ENCODE measurements at places on chromosomes 12 and 14. TPM values are rescaled to one million over a fixed set of nuclear protein-coding genes. Genes with fewer than 3 reads are reported as not detected.
A peak's percentile ranks its signal among the peaks of the same experiment; 100 is the strongest.

The SLC6A15 gene
- not detected for total RNA-seq

DNA sequence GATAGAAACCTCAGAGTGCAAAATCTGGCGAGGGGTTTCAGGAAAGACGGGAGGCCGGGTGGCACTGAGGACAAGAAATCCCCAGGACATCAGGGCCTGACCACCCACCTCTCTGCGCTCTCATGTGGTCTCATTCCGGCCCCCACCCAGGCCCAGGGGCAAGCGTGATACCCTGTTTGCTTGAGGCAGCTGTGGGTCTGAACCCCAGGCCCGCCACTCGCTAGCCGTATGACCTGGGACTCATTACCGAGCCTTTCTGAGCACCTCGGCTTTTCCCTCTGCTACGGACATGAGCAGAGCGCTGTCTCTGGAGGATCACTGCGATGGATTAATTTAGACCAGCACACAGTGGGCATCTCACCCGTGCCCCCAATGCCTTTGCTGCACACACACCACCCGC, 25.5 kb upstream of the BCDIN3D start:
- DNase-seq = no peak

The PRICKLE1 gene
- total RNA-seq = 4.1 TPM

- DNase-seq = no peak
These were observed 413 bp upstream of the ALX1 start for GRCh38 chr12:85279449-85280164.

The RD3L gene
- total RNA-seq = not detected

DNA sequence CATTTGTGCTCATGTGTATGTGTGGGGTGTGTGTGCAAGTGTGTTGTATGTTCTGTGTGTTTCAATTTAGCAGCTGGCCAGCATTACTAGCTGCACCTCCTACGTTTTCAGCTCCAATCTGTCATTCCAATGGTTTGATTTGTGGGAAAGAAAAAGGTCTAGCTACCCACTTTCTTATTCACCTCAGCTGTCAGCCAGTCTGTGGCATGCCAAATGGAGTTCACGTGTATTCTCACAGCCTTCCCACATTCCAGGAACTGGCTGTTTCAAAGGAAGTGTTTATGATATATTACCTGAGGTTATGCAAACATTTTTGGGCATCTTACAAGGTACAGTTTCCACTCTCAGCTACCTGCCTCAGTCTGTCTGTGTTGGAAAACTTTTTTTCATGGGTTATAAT, 220.2 kb upstream of the CPNE8 start:
- peak; percentile 37 for DNase-seq

GRCh38 chr12:87981495-87981894, 47.7 kb downstream of the C12orf50 start:
- DNase-seq = no peak

DNA sequence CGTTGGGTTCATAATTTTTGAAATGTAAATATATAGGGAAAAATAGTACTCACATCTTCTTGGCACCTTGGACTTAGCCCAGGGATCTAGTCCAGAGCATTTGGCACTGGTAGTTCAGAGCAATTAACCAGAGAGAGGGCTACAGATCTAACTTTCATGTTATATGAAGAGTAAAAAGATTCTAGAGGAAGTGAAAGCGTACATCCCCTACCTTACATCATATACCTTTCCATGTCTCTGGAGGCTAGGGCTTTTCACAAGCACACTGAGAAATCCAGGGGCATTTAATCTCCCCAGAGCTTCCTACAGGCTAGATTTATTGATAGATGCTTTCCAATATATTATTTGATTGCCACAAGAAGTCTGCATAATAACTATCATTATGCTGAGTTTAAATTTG, 687.5 kb upstream of the FBXO33 start:
- DNase-seq = no peak

The RNU4-1 gene
- under 0.01 TPM for total RNA-seq

- DNase-seq = no peak
These were observed 2.6 kb downstream of the RNASE1 start for GRCh38 chr14:20799892-20800544.

The PYGL gene
- total RNA-seq = 61.2 TPM

The SYNE3 gene
- total RNA-seq = 0.14 TPM

DNA sequence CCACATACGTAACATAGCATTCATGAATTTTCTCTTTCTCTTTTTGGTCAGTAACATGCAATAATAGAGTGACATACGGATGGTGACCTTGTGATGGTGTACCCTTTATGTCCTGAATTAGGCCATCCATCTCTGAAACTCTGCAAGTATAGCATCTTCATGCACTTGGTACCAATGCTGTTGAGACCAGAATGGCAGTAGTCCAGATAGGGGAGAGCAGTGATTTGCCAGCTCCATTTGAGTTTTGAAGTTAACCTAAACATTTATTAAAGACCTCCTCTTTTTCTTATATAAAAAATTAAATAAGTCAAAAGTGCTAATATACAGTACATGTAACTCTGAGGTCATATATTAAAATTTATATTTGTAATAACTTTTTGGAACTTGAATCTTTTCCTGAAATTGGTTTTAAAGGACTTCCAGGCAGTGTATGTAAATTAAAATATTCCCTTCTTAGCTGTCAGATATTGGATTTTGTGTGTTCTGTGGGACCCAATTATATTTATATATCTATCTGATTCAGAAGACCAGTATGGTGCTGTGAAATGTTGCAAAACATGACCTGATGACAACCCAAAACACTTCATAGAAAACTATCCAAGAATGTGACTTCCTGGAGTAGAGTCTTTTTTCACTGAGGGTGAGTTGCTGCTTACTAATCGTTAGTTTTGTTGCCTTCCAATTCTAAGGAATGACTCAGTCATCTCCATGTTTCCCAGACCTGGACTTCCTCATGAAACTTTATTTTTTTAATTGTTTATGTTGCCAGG, 3.5 kb downstream of the ELK3 start:
- peak; percentile 88 for DNase-seq

The CSRP2 gene
- total RNA-seq = 36.7 TPM

The ABHD12B gene
- total RNA-seq = not detected
